ENCODE measurements at places on chromosomes 4 and X.

DNA sequence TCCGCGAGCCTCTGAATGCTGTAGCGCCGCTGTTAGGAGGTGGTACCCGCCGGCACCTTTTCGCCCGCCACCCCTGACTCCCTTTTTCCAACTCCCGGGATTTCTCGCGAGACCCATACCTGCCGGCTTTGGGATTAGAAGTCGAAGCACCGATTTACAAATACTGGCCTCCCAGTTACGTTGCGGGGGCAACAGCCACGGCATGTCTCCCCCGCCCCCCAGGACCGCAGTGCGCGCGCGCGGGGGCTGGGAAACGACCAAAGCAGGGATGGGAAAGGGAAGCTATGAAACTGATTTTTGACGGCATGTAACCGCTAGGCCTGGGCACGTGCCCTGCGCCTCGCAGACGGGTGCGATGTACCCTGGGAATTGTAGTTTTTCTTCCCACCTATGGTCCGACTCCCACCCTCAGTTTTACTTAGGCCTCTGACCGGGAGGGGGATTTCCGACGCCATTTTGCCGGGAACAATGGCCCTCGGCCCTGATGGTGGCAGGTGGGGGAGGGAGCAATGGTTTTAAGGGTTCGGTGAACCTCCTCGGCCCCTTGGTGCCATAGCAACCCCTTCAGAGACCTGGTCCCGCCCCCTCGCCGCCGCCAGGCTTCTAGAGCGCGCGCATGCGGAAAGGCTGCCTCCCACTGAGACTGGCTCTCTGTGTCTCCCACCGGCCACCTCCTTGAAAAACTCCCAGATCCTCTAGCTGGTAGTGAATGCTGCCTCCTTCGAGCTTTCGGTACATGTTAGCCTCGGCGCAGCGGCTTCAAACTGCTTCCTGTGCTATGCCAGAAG lies 772 bp upstream of the WNK3 start:
- peak; percentile 78 for DNase-seq

DNA sequence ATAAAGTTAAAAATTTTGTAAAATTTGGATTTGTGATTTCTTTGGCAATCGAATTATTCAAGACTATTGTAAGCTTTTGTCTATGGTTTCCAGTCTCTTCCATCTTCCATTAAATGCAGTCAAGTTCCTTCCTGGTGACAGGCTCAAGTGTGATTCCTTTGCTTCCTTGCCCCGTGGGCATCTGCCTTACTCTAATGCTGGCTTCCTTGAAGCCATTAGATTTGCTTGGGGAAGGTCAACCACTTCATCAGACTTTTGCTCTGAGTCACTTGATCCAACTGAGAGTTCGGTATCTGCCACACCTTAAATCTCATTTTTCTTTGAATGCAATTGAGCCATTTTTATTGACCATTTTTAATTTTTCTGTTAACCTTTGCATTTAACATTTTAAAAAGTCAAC lies 648.8 kb downstream of the SPOCK3 start:
- DNase-seq = no peak

- DNase-seq = no peak
Observed at GRCh38 chrX:21408307-21408706, 34.1 kb downstream of the CNKSR2 start.

GRCh38 chrX:112931478-112931877 lies 90.8 kb upstream of the AMOT start:
- DNase-seq = no peak

- no peak for DNase-seq
Observed at GRCh38 chr4:85964298-85964697, 395.6 kb downstream of the MAPK10 start.

- DNase-seq = no peak
Observed at GRCh38 chr4:147025042-147025441, 79.4 kb upstream of the TTC29 start.

GRCh38 chr4:186749611-186750281 lies 26.1 kb upstream of the FAT1 start:
- DNase-seq = no peak

DNA sequence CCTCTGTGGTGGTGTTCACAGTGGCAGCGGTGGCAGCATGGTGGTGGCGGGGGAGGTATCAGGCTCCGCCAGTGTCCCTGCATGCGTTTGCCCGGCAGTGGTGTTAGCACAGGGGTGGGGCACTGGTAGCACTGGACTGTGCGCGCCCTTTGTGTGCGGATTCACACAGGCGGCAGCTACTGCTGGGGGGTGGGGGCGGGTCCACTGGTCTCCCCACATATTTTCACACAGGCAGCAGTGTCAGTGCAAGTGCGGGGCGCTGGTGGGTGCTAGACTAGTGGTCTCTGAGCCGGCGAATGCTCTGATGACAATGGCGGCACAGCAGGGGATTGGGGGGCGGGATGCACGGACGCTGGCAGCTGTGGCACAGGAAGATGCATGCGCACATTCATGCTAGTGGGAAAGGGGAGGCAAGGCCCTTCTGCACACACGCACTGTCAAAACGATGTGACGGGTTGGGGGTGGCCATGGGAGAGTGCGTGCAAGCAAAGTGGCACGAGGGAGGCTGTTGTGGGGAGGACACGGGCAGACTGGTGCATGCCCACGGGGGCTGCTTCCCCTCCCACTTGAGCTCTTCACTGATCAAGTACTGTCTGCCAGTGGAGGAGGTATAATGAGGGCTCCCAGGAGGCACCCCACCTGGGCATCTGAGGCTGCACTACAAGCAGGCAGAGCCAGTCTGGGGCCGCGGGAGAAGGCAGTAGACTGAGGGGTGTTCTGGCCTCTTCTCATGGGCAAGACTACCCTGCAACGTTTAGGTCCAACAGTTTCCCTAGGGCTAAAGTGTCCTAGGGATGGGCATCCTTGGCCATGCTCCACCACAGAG lies 53.0 kb downstream of the POF1B start:
- DNase-seq = no peak

- no peak for DNase-seq
Observed at GRCh38 chrX:93420525-93421082, 252.8 kb downstream of the NAP1L3 start.

GRCh38 chr4:77203380-77204197 lies 46.6 kb downstream of the CCNG2 start:
- DNase-seq = peak; percentile 32

GRCh38 chrX:9483376-9483775 lies 18.5 kb downstream of the TBL1X start:
- DNase-seq = no peak

- no peak for DNase-seq
Observed at GRCh38 chr4:123449780-123450179, 53.2 kb downstream of the SPRY1 start.

DNA sequence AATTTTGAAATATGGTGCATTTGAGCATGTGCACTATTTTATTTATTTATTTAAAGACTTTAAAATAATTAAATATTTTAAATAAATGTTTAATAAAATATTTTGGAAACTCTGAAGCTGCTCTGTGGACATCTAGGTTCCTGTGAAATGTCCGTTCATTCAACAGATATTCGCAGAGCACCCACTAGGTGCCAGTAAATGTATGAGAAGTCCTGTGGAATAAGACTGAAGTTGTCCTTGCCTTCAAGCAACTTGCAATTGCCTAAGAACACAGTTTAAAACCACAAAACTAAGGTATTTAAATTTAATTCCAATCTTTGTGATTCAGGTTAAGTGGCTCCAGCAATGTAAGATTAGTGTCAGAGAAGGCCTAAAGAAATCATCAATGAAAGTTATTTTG lies 306.7 kb downstream of the GBA3 start:
- no peak for DNase-seq

- no peak for DNase-seq
Observed at GRCh38 chr4:103449296-103450023, 251.3 kb upstream of the CENPE start.

All from nucleus accumbens (tissue), 56 donors.